Activated naive CD4-positive, alpha-beta T cell treated with anti-CD3 and anti-CD28 coated beads, Interleukin-2, amount 50 U/mL, for 72 hours (primary cell): ENCODE measurements at places on chromosomes 2 and 18.

DNA sequence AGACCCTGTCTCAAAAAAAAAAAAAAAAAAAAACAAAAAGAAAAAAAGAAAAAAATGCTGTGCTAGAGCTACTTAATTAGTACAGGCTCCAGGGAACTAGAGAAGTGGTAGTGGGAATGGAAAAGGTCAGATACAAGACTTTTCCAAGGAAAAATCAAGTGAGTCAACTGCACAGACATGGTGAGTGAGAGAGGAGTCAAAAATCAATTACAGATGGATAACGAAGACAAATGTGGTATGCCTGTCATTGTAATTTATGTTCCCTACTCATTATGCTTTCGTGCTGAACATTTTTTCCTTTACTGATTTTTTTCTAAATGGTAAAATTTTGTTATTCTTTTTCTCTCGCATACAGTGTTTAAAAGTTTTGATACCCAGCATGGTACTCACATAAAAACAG lies 111.5 kb downstream of the MDH1 start:
- DNase-seq, result no peak

DNA sequence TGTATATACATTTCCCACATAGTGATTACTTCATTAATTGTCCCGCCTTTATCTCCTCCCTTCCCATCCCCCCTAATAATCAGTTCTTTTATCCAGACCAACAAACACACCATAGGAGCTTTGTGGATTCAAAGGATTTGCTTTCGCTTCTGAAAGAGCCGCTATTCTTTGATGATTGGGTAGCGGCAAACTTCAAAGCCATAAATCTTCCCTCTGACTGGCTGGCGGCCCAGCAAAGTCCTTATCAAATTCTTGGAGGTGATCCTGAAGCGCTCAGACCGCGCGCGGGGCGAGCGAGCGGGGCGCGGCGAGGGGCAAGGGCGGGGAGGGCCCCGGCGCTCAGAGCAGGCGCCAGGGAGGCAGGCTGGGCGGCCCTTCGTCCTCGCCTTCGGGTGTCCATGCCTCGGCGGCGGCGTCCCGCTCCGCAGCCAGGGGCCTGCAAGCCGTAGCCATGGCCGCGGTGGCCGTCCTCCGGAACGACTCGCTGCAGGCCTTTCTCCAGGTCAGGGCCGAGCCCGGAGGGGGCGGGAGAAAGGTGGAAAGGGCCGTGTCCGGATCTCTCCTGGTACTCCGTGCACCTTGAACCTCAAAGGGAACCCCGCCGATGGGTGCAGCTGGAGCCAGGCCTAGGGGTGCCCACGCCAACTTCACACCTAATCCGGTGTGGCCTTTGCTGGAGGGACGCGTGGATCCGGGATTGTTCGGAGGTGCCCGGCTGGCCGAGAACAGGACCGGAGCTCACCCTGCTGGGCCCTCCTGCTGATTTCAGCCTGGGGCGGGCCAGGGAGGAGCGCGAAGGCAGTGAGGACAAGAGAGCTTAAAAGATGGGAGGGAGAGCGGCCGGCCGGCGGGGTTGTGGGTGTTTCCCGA lies at the start of gene SP5:
Gene SP5 (plus strand): TSS at position 276 of the 870 bp plus-strand sequence. CDS start 176 bp downstream, at position 452.
- peak; percentile 28 for DNase-seq

DNA sequence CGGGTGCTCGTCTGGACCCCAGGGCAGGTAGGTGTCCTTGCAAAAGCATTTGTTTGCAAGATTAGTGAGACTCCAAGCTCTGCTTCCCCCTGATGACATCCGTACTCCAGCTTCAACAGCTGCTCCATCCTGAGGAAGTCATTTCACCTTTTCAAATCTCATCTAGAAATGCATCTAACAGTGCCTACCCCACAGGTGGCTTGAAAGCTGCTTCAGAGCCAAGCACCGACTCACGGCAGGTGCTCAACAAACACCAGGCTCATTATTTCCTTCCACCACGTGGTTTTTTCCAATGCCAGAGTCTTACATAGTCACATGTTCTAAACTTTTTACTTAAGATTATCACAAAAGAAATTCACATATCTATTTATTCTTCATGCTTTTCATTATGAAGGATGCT lies 31.9 kb downstream of the CNGA3 start:
- DNase-seq, result no peak

DNA sequence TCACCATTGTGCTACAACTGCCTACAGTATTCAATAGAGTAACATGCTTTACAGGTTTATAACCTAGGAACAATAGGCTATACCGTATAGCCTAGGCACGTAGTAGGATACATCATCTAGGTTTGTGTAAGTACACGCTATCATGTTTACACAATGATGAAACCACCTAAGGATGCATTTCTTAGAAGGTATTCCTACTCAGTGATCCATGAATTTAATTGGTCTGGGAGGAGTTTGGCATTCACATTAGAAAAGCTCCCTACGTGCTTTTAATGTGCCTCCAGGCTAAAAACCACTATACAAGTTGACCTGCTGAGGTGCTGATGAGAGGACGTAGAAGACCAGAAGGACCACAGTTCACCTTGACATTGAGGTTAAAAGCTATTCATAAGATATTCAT lies 154.5 kb upstream of the LRRTM1 start:
- no peak for DNase-seq

- no peak for DNase-seq
Observed at GRCh38 chr2:80519699-80520291, 215.2 kb upstream of the LRRTM1 start.

DNA sequence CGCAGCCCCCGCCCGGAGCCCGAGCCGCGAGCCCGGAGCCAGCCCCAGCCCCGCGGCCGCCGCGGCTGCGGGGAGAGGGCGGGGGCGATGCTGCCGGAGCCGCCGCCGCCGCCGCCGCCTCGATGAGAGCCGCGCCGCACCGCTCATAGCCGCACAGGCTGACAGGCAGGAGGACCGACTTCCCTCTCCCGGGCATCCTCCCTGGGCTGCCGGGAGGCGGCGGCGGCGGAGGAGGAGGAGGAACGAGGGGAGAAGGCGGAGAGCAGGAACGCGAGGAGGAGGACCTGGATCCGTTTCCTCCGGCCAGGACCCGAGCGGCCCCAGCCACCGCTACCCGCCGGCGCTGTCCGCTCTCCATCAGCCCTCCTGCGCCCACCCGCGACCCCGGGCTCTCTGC lies 370 bp downstream of the KLHL29 start:
- no peak for DNase-seq
